ENCODE measurements at places on chromosomes 3 and 15.

DNA sequence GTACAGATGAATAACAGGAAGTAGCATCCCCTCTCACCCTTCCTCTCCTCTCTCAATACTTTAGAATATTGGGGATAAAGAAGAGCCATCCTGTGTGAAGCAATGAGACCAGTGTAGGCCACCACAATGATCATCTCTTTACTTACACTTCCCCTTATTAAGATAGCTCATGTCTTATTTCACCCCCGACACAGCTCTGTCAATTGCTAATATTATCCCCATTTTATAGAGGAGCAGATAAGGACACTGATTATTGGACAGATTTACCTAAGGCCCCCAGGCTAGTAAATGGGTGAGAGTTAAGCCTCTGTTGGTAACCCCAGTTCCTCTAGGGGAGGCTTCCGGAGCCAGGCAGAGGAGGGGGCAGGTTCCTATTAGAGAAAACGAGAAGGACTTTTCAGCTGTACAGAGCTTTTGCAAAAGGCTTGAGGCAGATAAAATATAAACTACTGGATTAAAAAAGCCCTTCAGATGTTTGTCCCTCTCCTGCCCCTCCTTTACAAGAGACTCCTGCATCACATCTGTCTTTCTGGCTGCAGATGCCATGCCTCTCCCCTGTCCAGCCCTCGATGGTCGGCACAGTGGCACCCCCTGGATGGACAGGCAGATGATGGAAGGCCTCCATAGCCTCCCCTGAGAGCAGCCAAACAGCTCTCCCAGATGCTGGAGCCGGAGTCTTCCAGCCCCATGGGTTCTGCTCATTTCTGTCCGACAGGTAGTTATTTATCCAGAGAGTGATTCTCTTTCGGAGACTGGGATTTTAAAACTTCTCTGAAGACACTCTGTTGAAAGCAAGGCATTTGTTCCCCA lies 49.4 kb upstream of the LCTL start:
- no peak for DNase-seq

DNA sequence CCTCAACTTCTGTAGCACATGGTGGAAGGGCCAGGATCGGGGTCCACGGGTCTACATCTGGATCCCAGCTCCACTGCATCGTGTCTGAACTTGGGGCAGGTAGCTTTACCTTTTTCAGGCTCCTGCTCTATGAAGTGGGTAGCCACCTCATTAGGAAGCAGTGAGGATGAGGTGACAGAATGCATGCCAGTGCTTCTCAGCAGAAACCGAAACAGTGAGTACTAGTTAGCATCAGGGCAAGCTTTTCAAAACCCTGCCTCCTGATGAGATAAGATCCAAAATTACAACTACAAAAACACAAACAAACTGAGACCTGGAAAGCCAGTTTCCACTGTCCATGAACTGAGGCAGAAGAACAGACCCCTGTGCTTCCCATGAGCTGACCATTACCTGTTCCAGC lies 77.4 kb downstream of the ANXA2 start:
- no peak for DNase-seq

- no peak for DNase-seq
Observed at GRCh38 chr15:66288551-66289185, 4.7 kb upstream of the DIS3L start.

DNA sequence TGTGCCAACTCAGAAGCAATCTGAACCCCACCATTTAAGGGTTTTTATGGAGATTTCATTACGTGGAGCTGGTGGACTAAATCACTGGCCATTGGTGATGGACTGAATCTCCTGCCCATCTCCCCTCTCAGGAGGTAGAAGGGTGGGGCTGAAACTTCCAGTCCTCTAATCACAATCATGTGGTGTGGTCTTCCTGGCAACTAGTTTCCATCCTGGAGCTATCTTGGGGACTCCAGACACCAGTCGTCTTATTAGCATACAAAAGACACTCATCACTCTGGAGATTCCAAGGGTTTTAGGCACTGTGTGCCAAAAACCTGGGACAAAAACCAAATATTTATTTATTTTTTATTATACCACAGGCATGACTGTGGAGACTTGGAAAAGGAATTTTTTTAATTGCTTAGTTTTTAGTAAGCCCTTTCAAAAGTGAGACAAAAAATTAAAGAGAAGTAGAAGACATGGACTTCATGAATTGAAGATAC lies 203.6 kb downstream of the WNT5A start:
- DNase-seq: no peak

DNA sequence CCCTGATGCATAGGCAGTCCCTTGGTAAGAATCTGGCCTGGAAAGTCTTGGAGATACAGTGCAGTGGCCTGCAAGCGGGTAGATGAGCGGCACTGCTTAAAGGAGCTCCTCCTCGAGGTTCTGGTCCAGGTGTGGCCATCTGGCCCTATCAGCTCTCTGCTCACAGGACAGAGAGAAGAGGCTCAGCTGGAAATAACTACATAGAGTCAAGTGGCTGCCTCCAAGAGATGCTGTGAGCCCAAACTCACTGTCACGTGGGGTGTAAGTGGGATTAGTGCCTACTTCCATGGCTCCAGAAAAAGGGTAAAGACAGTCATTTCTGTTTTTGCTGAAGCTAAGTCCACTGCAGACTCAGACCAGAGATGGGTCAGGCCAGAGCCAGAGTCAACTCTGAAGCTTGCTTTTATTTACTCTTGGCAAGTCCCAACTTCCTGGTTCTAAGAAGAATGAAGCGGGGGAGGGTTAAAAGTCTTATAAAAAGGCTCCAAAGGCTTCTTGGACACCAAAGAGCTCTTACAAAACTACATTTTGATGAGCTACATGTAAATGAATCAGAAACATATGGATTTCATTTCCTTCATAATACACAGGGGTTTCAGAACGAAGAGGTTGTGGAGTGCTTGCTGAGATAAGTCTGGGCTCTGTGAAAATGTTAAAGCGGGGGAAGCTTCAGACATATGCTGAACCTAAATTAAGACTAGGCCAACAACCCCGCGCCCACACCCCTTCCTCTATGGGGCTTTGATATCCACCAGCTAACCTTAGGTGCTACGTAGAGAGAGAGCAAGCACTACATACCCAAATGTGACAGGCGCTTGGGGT lies 77.1 kb downstream of the PDZRN3 start:
- peak; percentile 90 for DNase-seq

- DNase-seq: no peak
Observed at GRCh38 chr3:33184863-33185262, 33.7 kb downstream of the SUSD5 start.

DNA sequence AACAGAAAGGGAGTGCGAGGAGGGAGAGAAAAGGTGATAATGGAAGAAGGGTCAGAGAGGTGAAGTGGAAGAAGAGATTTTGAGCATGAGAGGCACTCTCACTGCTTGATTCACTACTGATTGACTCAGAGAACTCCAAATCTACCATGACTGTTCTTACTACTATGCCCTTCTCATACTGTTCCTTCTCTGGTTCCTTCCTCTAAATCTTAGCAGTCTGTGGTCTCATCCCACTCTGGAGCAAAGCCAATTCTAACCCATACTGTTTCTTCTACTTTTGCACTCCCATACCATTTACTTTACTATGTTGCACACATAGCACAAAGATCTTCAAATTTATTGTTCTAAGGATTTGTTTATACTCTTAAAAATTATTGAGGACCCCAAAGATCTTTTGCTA lies 100.8 kb downstream of the DTWD1 start:
- no peak for DNase-seq

DNA sequence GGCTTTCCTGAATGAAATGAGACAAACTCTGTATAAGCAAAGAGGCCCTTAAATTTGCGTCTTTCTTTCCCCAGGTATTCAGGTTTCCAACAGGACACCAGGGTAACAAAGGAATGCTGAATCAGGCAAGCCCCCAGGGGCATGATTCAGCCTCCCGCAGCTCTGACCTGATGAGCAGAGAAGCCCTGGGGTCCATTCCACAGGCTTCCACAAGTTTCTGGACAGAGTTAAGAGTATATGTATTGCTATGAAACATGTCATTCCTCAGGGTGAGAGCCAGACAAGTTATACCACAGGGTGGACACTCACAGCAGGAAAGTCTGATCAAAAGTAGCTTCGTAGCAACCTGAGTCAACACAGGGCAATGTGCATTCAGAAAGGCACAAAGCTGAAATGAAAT lies 68.1 kb upstream of the CTNNB1 start:
- DNase-seq: no peak

DNA sequence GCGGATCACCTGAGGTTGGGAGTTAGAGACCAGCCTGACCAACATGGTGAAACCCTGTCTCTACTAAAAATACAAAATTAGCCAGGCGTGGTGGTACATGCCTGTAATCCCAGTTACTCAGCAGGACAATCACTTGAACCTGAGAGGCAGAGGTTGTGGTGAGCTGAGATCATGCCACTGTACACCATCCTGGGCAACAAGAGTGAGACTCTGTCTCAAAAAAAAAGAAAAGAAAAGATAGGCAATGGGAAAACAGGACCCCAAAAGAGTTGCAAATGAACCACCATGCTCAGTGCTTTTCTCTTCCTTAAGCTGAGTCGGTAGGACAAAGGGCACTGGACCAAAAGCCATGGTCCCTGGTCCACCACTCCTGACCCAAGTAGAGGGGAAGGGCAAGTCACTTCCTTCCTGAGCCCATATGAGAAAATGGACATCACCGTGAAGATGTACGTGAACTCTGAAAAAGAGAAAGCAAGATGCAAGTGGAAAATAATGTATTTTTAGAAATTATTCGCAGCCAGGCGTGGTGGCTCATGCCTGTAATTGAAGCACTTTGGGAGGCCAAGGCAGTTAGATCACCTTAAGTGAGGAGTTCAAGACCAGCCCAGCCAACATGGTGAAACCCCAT lies 2.6 kb downstream of the ITGB5 start:
- DNase-seq: no peak

DNA sequence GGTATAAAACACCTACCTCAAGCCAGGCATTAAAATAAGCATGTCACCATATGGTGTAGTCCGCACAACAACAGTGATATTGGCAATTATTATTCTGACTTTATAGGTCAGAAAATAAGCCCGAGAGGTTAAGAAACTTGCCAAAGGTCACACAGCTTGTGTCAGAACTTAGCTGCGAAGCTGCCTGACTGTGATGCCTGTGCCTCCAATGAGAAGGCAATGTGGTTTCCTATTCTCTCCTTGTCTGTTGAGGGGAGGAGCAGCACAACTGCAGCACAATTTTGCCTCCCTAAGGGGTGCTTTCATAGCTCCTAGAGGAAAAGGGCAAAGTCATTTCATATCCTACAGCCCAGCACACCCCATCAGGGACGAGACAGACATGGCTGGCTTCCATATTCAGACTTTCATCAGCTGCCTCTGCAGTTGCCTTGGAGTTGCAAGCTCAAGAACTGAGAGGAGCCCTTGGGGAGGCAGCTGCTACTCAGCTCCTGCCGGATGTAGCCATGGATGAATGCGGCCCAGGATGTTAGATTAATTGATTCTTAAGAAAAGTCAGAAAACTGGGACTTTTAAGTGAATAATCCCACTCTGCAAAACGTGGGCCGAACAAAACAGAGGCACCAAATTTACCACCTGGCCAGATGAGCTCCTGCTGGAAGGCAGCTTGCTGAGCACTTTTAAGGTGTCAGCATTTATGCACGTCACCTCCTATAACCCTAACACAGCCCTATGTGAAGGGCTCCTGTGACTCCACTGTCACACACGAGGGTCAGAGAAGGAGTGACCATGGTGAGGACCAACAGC lies 38.5 kb downstream of the MYO5C start:
- peak; percentile 15 for DNase-seq

- DNase-seq: no peak
Observed at GRCh38 chr15:41487381-41487780, 6.3 kb upstream of the ITPKA start.

DNA sequence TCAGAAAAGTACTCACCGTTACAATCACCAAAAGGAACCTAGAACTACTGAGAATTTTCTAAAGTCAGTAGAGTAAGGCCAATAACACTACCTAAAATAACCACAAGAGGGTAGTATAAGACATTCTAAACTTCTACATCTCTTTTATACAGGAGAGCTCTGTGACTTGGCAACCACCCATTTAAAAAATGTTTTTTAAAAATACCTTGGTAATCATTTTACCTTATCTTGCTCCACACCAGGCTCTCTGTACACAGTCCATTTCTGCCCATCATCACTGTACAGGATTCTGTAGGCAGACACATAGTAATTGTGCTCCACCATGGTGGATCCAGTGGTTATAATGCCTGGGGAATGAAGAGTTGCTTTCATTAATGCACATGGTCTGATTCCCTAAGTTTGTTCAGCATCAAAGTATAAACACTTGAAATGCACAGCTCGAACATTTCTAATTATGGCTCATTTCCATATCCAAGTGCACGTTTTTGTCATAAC lies 54.5 kb downstream of the ST3GAL6 start:
- DNase-seq: peak; percentile 78

- no peak for DNase-seq
Observed at GRCh38 chr3:194779729-194780224, 94.1 kb downstream of the FAM43A start.

GRCh38 chr3:165518346-165518745 lies 318.9 kb downstream of the BCHE start:
- DNase-seq: peak; percentile 28

GRCh38 chr3:112718516-112718915 lies 77.6 kb upstream of the CCDC80 start:
- no peak for DNase-seq

GRCh38 chr3:5974630-5975322 lies 787.3 kb downstream of the EDEM1 start:
- DNase-seq: no peak

DNA sequence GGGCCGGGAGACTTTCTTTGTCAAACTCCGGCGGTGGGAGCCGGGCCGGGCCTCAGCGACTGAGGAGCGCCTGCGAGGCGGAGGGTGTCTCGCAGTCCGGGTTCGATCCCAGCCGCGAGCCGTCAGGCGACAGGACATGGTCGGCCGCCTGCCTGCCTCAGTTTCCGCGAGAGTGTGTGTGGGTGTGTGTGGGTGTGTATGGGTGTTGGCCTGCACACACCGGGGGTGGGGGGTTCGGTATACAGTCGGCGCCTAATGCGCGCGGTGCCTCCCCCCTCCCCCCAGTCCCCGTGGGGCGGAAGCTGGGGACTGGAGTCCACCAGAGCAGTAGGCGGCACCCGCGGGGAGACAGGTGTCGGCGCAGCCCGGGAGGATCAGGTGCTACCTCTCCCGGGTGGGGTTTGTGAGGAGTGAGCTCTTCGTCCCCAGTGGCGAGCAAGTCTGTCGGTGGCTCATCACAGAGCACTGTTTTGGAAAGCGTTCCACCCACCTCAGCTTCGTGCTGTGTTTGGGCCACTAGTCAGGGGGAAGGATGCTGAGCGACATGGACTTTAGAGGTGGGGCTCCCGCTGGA lies 246.3 kb downstream of the GOLGA6L6 start:
- DNase-seq: no peak

DNA sequence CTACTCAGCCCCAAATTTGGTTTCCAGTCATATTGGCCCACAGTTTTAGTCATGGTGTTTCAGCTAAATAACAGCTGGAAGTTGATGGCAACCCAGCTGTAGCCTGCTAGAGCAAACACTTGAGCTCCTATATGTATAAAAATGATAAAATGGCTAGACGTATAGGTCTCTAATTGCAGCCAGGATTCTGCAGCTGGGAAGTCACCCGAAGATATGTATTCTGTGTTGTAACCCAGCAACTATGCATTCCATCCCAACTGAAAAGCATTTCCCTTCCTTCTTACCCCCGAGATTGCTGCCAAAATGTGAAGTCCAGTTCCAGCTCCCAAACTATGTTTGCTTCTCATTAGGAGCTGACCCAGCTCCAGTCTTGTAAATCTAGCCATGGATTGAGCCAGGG lies 408.4 kb downstream of the AGBL1 start:
- no peak for DNase-seq
